ENCODE measurements at places on chromosomes 1 and 21.

DNA sequence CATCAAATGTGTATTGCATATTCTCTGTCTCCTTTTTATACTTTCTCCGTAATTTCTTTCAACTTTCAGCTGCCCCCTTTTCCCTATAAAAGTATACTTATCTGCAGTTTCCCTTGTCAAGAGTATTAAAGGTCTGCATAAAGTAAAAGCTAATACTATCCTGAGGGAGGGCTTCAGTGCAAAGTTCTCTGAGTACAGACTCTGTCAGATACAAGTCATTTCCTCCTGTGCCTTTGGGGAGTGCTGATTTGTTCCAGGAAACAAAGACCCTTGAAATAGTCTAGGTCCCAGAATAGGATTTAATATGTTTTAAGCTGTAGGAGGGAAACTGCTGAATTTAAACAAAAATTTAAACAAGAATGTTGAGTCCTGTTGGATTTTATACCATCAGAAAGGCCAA lies 11.7 kb downstream of the GPR161 start:
- no peak for DNase-seq

GRCh38 chr21:34877485-34878128 lies 171.5 kb downstream of the RUNX1 start:
- DNase-seq = no peak

GRCh38 chr1:202362212-202362611 lies 13.7 kb downstream of the PPP1R12B start:
- DNase-seq = no peak

- no peak for DNase-seq
Observed at GRCh38 chr1:96073100-96073499, 648.5 kb upstream of the PTBP2 start.

DNA sequence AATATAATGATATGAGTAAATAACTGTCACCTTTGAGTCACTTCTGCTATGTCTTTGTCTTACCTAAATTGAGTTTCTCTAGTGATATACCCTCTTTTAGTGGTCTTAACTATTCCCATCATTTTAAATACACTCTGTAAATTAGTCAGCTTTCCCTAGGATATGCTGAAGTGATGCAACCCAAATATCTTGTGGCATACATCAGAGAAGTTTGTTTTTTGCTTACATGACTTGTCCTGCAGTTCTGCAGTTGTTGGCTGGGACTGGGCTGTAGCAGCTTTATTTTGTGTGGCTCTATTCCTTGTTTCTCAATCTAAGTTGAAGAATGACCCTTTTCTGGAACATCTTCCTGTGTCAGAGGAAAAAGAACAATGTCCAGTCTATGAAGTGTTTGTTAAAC lies 76.4 kb downstream of the TTC3 start:
- no peak for DNase-seq

DNA sequence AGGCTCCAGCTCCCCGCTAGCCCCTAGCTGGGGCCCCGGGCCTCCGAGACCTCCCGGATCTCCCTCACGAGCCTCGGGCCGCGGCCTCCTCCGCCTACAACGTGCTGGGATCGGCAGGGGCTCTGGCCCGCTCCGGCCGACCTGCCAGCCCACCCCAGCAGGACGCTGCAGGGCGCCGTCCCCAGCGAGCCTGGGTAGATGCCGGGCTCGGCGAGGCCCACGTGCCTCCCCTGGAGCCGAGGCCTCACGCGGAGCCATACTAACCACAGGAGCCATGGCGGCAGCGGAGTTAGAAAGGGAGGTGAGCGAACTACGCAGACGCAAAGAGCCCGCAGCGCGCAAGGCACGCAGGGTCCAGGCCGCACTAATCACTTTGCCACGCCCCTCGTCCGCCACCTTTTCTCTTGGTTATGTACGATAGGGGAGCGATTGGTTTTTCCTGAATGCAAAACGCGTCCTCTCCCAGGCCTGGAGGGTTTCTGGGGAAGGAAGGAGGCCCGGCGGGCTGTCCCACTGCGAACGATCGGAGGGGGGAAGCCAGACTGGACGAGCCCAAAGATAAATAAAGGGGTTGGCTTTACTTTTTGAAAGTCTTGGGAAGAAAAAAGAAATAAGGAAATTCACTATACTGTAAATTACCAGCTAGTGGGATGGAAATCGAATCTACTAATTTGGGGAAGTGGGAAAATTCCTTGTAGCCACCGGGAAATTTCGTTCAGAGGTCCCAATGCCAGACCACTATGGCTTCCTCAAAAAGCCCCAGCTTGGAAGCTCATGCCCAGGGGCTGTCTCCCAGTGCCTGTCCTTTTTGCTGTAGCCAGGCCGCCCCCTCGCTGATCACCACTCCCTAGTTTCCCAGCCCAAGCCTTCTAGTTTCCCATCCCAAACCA lies at the start of gene RPL22:
Gene RPL22, minus strand, starts transcription at position 298 of the 890 bp plus-strand sequence. Its CDS starts 22 bp downstream, at position 276.
- peak; percentile 99 for DNase-seq

GRCh38 chr1:109547463-109548320 lies 723 bp upstream of the GNAI3 start:
- DNase-seq = peak; percentile 2

DNA sequence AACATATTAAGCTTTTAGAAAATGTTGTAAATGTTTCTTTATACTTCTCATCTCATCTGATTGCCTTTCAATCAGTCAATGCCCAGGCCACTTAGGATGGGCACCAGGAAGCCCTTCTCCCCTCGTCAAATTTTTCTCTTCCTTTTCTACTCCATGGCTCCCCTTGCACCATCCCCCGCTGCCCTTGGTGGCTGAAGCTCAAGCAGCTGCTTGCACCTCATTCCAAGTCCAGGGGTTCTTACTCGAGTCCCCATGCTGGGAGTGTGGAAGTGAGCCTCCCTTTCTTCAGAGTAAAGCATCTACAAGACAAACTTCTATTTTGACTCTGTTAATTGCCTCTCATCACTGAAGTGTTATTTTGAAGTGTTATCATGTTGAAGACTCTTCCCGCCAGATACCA lies 39.7 kb upstream of the KRTAP11-1 start:
- DNase-seq = no peak

DNA sequence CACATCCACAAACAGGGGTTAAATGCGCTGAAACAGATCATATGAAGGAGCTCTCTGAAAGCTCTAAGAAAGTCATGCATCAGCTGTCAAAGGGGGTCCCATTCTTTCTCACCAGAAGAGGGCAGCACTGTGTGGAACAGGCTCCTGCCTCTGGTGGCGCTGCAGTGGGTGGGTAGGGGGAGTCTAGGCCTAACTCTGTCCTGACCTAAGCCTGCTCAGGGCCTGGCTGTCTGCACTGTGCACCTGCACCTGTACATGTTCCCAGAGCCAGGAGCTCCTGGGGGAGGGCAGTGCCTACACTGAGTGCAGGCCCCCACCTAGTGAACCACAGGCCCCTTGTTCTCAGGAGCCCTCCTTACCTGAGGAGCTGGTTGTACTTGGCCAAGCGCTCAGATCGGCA lies 16.0 kb downstream of the ENO1 start:
- peak; percentile 64 for DNase-seq

GRCh38 chr1:188877668-188878067 lies 1600.0 kb downstream of the BRINP3 start:
- no peak for DNase-seq

GRCh38 chr1:110344152-110344551 lies 5.0 kb downstream of the RBM15 start:
- DNase-seq = no peak

- DNase-seq = no peak
Observed at GRCh38 chr1:22074803-22075202, 22.3 kb downstream of the CDC42 start.

- DNase-seq = no peak
Observed at GRCh38 chr1:176211396-176212165, 4.5 kb upstream of the COP1 start.

GRCh38 chr1:88658419-88658818 lies 25.7 kb upstream of the PKN2 start:
- no peak for DNase-seq

GRCh38 chr1:115767403-115767802 lies 1.1 kb downstream of the CASQ2 start:
- no peak for DNase-seq

- peak; percentile 17 for DNase-seq
Observed at GRCh38 chr1:55640708-55641473, 425.7 kb upstream of the USP24 start.

DNA sequence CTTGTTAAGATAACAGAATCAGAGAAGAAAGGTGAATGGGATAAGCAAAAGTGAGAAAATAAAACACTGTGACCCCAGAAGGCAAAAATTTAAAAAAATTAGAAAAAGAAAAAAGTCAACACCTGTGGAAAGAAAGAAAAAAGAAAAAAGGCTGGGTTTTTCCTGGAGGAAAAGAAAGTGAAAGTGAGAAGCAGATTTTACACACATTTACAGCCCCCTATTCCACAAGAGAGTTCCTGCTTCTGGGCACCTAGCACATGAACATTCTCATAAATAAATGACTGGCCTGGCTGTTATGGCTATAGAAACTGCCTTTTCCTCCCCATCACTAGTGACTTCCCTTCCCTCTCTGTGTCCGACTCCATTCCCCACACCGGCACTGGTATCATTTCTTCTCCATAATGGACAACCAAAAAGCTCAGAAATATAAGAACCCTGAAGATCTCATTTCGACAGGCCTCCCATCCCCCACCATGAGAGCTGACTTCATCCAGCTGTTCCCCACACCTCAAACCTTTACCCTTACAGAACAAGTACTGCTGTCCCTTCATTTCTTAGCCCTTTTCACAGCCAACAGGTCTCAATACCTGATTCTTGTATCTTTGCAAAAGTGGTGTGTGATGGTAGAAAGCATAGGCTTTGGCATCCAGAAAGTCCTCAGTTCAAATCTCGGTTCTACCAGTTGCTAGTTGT lies 12.6 kb downstream of the MTF1 start:
- no peak for DNase-seq

- DNase-seq = no peak
Observed at GRCh38 chr1:153348511-153349362, at the start of gene PGLYRP4. TSS of gene PGLYRP4 (minus strand) at chr1:153348841. CDS start at chr1:153347932, 909 bp downstream.

DNA sequence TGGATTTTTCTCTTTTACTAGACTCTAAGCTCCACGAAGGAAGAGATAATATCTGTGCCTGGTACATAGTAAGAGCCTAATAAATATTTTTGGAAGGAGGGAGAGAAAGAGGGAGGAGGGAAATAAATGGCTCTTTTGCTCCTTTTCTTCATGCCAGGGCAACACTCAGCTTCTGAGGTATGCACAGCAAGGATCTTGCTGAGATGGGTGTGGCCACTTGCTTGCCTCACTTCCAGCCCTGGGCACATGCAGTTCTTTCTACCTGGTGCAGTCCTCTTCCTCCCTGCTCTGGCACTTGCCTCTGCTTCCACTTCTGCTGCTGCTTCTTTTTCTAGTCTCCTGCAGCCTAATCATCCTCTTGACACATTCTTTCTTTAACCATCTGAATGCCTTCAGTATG lies 148.1 kb downstream of the FGGY start:
- no peak for DNase-seq
